ENCODE measurements at places on chromosomes 5 and 9.

DNA sequence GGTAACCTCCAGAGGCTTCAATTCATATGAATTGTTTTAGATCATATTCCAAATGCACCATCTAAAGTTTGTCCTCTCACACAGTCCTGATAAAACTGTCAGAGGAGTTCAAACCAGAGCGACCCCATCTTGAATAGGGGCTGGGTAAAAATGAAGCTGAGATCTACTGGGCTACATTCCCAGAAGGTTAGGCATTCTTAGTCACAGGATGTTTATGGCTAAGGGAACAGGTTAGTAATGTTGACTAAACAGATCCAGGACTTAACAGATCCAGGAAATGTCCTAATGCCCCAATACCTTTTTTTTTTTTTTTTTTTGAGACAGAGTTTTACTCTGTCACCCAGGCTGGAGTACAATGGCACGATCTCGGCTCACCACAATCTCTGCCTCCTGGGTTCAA is 192.6 kb upstream of the PRDM9 start:
- no peak for DNase-seq

- no peak for DNase-seq
Observed at GRCh38 chr5:27328480-27328879, 290.1 kb upstream of the CDH9 start.

- DNase-seq: no peak
Observed at GRCh38 chr9:107734256-107735013, 244.9 kb upstream of the KLF4 start.

- DNase-seq: no peak
Observed at GRCh38 chr9:108093773-108094675, 604.5 kb upstream of the KLF4 start.

GRCh38 chr5:140371356-140372151 is 11.6 kb downstream of the SLC4A9 start:
- no peak for DNase-seq

- DNase-seq: no peak
Observed at GRCh38 chr5:62421414-62421813, 8.9 kb downstream of the IPO11 start.

DNA sequence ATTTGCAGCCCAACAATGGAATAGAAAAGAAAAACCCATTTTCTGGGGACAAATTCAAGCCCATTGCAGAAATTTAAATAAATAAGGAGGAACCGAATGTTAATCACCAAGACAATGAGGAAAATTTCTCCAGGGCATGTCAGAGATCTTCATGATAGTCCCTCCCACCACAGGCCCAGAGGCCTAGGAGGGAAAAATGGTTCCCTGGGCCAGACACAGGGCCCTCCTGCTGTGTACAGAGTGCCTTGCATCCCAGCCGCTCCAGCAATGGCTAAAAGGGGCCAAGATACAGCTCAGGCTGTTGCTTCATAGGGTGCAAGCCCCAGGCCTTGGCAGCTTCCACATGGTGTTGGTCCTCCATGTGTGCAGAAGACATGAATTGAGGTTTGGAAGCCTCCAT is 73.4 kb upstream of the FOXE1 start:
- DNase-seq: no peak

DNA sequence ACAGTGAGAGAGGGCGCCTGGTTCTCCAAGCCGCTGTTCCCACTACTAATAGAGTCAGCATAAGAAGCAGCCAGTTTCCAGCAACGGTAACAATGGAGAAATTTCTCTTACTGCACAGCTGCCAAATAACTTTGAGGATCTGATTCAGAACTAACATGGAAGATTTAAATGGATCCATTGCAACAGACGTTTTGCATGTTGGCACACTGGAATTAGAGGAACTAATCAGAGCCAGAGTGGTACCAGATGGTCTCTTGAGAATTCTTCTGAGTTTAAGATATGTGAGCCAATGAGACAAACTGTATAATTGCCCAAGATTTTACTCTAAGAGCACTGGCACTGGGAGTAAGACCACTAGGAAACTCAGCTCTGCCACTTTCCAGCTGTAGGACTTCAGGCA is 186.5 kb downstream of the EFNA5 start:
- DNase-seq: no peak

GRCh38 chr9:69346596-69347390 is 21.8 kb downstream of the ENTREP1 start:
- no peak for DNase-seq

DNA sequence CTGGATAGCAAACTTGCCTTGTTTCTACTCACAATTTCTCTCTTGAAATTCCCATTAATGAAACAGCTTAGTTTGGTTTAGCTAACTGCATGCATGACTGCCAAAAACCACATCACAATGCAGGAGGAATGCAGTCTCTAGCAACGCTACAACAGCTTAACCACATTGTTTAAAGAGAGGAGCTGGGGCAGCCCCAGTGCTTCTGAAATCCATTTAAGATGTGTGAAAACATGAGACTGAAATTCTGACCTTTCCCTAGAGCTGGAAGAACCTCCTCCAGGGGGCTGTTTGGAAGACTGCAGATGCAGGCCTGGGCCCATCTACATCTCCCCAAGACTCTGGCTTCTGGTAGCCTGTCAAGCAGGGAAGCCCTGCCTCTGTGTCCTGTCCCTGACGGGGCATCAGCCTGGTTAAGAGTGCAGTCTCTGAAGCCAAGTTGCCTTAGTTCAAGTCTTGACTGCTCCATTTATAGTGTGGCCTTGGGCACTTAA is 157.1 kb downstream of the ZNF462 start:
- DNase-seq: no peak

- DNase-seq: no peak
Observed at GRCh38 chr9:112380102-112380824, at the start of gene HSDL2. Gene HSDL2 (plus strand): TSS chr9:112380108. CDS start chr9:112380164, 56 bp downstream.

DNA sequence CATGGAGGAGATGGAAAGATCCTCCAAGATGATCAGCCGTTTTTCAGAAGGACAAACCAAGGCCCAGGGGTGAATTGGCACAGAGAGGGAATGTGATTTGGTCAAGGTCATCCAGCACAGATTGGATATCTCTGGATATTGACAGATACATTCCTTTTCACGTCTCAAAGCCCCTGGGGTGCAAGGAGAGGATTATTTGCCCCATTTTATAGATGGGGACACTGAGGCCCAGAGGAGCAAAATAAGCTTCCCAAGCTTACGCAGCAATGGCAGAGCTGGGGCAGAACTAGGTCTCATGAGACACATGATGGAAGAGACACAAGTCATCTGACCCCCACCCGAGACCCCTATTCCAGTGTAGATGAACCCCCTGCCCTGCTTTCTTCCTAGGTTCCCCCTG is 895 bp upstream of the PDGFRB start:
- DNase-seq: no peak

- DNase-seq: no peak
Observed at GRCh38 chr9:4939118-4939561, 45.9 kb upstream of the JAK2 start.

GRCh38 chr9:121395558-121395957 is 25.5 kb upstream of the STOM start:
- DNase-seq: no peak

- no peak for DNase-seq
Observed at GRCh38 chr5:61816585-61817450, 484.8 kb downstream of the ZSWIM6 start.

GRCh38 chr9:89597711-89598362 is 7.0 kb upstream of the GADD45G start:
- DNase-seq: no peak

DNA sequence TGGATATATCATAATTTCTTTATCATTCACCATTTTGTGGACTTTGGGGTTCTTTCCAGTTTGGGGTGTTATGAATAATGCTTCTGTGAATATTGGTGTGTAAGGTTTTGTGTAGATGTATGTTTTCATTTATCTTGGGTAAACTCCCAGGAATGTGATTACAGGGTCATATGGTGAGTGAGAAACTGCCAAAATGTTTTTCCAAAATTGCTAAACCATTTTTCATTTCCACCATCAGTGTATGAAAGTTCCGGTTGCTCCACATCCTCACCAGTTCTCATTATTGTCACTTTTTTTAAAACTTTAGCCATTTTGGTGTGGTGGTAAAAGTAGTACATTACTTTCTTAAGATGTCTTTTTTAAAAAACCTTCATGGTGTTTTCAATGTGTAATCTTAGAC is 152.9 kb downstream of the NIPBL start:
- DNase-seq: no peak

- no peak for DNase-seq
Observed at GRCh38 chr9:72384710-72385485, 19.9 kb upstream of the ZFAND5 start.
